ENCODE measurements at places on chromosomes 12 and 14. TPM values are rescaled to one million over a fixed set of nuclear protein-coding genes. Genes with fewer than 3 reads are reported as not detected.

FAIM2 gene
- 0.56 TPM for total RNA-seq

CPNE6 gene
- total RNA-seq: not detected

NEUROD4 gene
- total RNA-seq: not detected

SBNO1 gene
- total RNA-seq: 44.3 TPM

EPS8 gene
- total RNA-seq: 2.3 TPM

DNA sequence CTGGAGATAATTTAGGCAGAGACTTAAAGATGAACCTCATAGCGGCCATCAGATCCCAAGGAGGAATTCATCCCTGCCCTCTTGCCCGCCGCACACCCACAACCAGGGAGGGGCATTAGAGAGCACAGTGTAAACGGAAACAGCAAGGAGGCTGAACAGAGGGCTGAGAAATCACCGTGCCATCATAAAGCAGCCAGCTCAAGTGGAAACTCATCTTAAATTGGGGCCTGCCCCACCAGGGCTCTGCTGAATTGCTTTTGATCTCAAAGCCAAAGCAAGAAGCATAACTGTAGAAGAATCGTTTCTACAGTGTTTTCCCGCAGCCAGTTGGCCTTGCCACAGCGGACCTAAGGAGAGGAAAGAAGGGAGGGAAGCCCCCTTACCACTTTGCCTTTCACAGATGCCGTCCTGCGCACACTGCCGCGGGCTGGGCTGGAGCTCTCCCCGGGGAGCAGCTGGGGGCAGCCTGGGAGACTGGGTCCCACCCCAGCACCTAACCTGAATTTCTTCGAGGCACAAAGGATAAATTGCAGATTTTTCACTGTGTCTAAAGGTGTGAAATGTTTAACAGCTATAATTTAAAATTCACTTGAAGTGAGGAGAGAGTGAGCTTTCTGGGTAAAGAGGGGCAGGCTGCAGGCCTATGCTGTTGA is 51.8 kb upstream of the MMP17 start:
- peak; percentile 49 for DNase-seq

GRCh38 chr14:33592297-33592696 is 358.6 kb downstream of the EGLN3 start:
- no peak for DNase-seq

DNA sequence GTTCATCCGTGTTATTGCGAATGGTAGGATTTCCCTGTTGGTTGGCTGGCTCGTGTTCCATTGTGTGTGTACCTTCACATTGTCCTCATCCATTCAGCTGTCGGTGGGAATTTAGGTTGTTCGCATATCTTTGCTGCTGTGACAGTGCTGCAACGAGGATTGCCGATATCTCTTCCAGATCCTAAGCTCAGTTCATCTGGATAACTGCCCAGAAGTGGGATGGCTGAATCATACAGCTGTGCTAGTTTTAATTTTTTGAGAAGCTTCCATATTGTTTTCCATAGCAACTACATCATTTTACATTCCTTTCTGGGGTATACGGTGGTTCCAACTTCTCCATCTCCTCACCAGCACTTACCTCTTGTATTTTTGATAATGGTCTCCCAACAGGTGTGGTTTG is 292.8 kb upstream of the SFSWAP start:
- no peak for DNase-seq
